Activated CD4-positive, alpha-beta T cell treated with anti-CD3 and anti-CD28 coated beads, Interleukin-2, amount 50 U/mL, for 4 hours (primary cell): ENCODE measurements at places on chromosomes 2 and 18.
A peak's percentile ranks its signal among the peaks of the same experiment; 100 is the strongest.

GRCh38 chr18:57585855-57586250 is 649 bp downstream of the FECH start:
- DNase-seq = no peak

- DNase-seq = no peak
Observed at GRCh38 chr2:142874293-142874814, 3.1 kb upstream of the KYNU start.

DNA sequence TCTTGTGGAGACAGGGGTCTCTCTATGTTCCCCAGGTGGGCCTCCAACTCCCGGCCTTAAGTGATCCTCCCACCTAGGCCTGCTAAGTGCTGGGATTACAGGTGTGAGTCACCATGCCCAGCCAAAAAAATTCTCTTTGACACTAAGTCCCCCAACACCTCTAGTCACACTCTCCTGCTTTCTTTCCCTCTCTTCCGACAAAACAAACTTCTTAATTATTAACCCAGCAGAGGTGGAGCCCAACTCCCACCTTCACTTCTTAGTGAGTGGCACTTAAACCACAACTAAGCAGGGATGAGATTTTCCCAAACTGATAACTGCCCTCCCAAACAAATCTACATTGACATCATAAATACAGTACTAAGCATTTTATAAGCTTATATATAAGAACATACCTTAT is 60.5 kb upstream of the PMAIP1 start:
- no peak for DNase-seq

- DNase-seq = no peak
Observed at GRCh38 chr2:10271946-10272345, 30.8 kb upstream of the HPCAL1 start.

DNA sequence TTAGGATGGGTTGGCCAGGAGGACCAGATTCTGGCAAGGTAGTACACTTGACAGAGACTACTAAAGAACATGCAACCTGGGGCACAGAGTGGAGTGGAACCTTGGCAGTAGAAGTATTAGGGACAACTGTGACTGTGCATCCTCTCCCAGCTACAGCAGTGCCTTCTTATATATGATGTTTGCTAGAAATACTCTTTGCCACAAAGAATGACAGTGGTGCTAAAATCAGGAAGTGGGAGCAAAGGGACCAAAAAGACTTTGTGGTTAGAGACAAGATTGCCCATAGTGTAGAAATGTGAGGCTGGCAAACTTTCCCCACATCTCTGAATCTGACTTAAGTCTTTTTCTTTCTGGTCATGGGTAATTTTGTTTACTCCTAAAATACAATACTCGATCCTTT is 9.4 kb upstream of the SLC38A11 start:
- DNase-seq = no peak

DNA sequence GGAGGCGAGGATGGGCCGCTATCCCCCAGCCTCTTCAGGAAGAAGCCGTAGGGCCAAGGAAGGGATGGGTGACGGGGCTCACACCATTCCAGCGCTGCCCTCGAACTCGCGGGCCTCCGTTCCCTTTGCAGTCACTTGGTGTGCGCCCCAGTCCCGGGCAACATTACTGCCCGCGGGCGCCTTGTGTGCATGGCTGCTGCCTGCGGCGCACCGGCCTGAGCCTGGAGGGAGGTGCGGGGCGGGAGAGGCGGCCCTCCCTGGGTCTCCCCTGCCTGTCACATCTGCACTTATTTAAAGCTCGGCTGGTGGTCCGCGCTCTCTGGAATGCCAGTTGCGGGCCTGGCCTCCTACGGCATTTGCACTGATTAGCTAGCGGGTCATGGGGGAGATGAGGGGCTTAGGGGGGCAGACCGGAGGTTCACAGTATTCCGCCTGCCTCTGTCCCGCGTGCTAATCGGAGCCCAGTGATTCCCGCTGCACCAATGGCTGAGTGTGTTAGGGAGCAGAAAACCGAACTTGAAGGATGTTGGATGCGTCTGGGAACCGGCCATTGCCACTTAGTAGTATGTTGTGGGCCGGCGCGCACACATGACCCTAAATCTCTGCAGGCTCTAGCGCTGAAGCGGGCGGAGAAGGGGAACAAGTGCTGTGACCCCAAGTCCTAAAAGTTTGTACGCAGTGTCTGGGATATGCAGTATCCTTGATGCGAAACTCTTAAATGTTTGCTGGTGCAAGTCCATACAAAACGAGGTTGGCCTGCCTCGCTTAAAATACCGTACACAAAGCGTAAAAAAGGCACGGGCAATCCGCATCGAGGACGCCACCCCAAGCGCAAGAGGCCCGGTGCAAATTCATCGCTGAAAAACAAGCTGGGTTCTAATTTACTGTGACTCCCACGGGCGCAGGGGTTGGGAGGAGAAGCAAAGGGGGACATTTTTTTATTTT is 161.2 kb upstream of the SIX2 start:
- no peak for DNase-seq

DNA sequence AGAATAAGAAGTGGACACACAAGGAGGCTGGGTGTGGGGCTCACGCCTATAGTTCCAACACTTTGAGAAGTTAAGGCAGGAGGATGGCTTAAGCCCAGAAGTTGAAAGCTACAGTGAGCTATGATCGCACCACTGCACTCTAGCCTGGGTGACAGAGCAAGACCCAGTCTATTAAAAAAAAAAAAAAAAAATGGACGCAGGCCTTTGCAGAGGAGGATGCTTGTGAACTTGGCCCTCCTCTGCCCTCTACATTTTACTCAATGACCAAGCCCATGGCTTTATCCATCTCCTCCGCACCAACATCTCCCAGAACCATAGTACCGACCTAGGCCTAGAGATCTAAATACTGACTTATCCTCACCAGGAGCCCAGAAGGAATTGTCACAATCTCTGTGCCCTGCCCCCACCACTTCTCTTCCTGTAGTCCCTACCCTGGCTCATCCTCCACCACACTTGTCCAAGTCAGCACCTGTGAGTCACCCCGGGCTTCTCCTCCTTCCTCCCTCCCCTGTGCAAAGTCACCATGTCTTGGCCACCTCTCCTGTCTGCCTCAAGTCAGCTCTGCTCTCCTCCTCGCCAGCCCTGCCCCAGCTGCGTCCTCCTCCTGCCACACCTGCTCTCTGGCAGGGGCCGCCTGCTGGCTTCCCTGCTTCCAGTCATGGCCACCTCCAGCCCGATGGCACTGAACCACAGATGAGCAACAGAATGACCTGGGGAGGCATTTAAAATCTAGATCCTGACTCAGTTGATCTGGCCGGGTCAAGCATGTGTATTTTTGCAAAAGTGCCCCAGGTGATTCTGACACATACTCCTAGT is 35.8 kb upstream of the ASPRV1 start:
- no peak for DNase-seq

DNA sequence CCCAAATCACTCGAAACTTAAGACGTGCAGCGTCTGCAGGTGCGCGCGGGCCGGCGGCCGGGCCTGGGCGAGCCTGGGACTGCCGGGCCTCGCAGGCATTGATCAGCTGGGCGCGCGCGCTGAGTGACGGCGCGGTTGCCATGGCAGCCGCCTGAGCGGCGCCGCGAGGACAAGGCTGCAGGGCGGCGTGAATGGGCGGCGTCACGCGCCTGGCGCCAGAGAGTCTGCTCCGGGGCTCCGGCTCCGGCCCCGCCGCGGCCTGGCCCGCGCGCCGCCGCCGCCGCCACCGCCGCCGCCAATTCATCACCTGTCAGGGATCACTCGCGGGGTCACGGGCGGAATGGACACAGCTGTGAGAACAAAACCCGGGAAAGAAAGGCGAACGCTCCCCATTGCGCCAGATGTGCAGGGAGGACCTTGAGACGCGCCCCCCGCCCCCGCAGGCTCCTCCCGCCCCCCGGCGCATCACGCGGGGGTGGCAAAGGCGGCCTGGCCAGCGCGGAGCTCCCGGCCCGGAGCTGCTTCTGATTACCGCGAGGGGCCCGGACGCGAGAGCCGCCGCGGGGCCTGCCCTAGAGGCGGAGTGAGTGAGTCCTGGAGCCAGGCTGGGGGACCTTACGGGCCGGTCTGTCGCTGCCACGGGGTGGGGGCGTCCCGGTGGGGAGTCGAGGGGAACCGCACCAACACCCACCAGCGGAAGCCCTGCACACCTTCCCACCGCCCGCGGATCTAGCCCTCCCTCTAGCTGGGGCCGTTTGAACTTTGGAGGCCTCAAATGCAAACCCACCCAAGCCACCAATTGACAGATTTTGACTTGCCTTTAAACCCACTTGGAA is 2.9 kb upstream of the ID2 start:
- DNase-seq = peak; percentile 65

- no peak for DNase-seq
Observed at GRCh38 chr2:70769450-70769849, 1.4 kb upstream of the ADD2 start.

DNA sequence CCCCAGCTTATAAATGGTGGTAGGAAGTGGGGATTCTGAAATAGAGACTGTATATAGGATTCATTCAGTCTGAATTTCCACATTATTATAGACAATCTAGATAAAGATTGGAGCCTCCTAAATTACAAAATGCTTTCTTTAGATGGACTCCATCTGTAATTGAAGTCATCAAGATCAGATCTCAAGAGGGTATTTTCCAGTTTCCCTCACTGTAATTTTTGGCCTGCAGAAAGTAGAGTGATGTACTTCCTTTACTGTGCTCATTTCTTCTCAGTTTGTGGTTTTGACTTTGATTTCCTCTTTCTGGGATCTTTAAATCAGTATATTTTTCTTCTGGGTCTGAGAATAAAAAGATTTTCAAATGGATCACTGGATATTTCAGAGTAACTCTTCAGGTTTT is 7.2 kb downstream of the BABAM2 start:
- no peak for DNase-seq

DNA sequence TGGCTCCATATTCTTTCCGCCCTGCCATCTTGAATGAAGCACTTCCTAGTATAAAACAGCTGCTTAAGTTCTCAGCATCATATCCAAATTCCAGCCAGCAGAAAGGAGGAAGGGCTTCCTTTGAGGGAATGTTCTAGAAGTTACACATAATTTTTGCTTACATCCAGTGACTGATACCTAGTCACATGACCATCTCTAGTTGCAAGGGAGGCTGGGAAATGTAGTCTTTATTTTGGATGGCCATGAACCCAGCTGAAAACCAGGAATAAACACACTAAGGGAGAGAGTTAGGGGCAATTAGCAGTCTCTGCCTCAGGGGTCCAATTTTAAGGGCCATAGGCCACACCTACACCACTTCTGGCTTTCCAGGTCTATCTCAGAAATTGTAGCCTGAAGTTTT is 57.8 kb upstream of the LMAN1 start:
- no peak for DNase-seq

DNA sequence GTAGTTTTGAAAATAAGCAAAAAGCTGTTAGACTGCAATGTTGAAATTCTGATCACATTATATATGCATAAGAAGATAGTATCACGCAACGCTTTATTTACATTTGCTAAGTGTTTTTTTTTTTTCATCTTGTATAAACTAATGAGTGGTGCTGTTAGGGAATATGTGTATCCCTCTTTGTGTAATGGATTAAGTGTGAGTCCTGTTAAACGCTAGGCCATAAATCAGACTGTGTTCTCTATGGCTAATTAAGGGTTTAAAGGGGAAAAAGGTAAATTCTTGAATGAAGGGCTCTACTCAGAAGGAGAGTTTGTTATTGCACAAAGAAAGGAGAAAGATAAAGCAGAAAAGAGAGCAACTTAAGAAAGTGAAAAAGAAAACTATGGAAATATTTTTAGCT is 4.8 kb upstream of the ASXL3 start:
- no peak for DNase-seq

- DNase-seq = no peak
Observed at GRCh38 chr2:107338571-107338970, 452.6 kb upstream of the ST6GAL2 start.

DNA sequence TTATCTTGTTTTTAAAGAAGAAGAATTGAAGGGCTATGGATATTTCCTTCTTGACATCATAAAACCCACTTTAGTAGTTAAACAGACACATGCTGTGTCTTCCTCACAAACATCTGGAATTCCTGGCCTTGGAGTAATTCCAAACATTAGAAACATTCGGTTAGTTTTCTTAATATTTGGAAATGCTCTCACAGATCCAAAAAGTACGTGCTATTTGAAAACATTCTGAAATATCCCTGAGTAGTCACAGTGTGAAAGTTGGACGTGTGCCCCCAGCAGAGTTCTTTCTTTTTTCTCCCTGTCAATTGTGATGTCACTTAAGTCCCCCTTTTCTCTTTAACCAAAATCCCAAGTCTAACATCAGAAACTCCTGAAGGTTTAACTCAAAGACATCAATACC is 91.3 kb downstream of the ANTXR1 start:
- no peak for DNase-seq

DNA sequence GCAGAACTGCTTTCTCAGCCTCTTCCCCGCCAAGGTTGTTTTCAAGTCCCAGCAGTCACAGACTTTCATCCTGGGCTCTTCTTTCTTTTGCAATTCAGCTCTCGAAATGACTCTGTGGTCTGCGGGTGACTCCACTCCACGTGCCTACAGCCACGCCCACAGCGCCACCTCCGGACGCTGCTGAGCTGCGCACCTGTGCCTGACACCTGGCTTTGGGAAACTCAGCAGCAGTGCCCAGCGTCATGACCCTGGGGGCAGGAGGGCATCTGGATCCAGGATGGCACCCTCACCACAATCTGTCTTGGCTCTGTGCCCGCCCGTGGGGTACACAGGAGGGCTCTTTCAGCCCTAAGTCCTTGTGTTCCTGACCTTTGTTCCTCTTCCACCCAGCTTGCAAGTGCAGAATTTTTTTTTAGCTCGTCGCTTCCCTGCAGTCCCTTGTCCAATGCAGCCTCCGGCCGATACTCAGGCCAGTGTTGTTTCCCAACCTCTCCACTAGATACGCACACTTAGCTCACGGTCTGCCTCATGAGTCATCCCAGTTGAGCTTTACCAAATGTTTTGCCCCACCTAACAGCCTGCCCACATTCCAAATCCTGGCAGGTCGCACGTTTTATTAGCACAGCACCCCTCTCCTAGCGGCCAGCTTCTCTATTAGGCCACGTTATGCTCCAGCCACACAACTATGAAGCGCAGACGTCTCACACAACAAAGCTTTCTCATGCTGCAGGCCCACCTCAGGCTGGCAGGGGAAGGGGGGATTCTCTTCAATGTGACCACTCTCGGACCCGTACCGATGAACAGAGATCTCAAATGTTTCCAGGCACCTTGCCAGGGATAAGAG is 6.5 kb upstream of the CAPN10 start:
- peak; percentile 76 for DNase-seq

GRCh38 chr2:137287913-137288639 is 522.7 kb downstream of the THSD7B start:
- no peak for DNase-seq

DNA sequence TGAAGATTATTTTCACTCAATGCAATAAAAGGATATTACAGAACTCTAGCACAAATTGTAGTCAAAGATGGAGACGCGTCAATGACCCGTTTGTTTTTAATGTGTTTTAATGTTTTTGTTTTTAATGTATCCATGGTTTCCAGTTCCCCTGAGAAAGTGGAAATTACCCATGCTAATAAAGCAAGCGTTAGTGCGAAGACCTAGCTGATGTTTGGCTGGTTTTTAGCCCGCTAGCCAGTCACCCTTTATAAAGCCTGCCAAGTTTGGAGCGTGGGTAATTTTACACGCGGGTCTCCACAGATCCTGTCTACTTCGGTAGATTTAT is 430 bp upstream of the CHMP1B start:
- DNase-seq = no peak

GRCh38 chr2:122034777-122035176 is 279.3 kb downstream of the TSN start:
- DNase-seq = no peak
